Hematopoietic multipotent progenitor cell (in vitro differentiated cells): ENCODE measurements at places on chromosomes 1 and 21. TPM values are rescaled to one million over a fixed set of nuclear protein-coding genes. Genes with fewer than 3 reads are reported as not detected.

LEFTY2 gene
- 0.27 TPM for total RNA-seq

GRCh38 chr1:209157546-209158249, 425.8 kb upstream of the CAMK1G start:
- no peak for DNase-seq

UMODL1 gene
- 2.4 TPM for total RNA-seq

DNA sequence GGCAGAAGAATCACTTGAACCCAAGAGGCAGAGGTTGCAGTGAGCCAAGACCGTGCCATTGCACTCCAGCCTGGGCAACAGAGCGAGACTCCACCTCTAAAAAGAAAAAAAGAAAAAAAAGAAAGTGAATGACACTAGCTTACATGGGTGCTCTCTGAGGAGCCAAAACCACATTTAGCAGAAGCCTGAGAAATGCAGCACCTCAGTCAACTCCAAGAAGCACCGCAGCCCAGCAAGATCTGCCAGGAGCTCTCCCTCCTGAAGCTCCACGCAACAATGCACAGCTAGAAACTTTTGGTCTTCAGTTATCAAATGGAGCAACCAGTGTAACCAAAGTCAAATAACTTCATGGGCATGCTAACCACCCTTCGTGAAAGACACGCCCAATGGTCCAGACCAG, 229.1 kb downstream of the SETD4 start:
- DNase-seq: no peak

GRCh38 chr1:219699870-219700269, 87.0 kb upstream of the ZC3H11B start:
- DNase-seq: no peak

FAM72C gene
- not detected for total RNA-seq

DNA sequence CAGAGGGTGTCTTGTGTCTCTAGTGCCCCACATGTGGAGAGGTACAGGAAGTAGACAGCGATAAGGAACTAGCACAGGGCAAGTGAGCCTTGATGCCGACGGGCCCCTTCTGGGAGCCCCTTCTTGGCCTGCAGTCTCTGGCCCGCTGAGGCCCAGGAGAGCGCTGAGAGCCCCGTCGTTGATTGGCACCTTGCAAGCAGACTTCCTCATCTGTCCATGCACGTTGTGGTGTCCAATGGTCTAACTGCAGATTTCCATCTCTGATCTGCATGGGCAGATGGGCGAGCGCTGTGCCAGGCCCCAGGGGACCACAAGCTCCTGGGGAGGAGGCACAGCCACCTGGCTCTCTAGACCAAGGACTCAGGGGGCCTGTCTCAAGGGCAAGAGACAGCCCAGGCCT, 32.4 kb downstream of the PLEKHA6 start:
- peak; percentile 63 for DNase-seq

HCN3 gene
- 4.6 TPM for total RNA-seq

MSH4 gene
- total RNA-seq: 0.27 TPM

DNA sequence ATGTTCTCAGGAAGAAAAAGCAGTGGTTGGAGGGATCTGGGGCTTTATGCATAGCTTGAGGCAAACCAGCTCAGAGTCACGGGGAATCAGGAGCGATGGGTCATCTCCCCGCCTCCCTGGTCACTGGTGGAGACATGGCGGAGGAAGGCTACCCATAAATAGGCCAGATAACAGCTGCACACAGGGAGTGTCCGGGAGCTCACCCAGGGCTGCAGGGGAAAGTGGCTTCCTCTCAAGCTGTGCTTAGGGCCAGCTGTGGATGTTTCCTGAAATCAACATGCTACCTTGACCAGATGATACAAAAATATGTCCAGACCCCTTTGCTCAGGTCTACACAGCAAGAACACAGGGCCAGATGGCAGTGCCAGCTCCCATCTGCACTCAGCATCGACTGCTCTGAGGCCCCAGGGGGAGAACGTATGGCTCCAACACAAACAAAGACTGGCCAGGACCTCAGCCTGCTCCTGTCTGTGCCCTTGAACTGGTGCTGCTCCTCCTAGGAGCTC, 27.1 kb upstream of the RERE start:
- no peak for DNase-seq

DNA sequence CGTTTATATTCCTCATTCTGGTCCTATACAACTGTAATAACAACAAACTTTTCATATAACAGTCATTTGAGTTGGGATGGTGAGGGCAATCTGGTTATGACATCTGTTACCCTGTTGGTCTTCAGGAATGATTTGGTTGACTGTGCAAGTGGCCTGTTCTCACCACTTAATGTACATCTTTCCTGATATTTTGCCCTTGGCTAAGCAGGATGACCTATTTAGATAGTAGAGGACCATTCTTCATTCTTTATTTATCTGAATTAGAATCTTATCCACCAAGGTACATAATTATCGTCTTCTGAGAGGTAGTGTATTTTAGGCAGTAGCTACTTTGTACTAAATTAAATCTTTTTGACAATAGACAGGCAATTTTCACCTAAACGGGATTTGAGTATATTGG, 154.3 kb downstream of the DNM3 start:
- no peak for DNase-seq

- DNase-seq: no peak
These were observed 60.6 kb downstream of the DDAH1 start for GRCh38 chr1:85404408-85404807.

HOOK1 gene
- 1.3 TPM for total RNA-seq

REN gene
- total RNA-seq: 8.3 TPM

DNA sequence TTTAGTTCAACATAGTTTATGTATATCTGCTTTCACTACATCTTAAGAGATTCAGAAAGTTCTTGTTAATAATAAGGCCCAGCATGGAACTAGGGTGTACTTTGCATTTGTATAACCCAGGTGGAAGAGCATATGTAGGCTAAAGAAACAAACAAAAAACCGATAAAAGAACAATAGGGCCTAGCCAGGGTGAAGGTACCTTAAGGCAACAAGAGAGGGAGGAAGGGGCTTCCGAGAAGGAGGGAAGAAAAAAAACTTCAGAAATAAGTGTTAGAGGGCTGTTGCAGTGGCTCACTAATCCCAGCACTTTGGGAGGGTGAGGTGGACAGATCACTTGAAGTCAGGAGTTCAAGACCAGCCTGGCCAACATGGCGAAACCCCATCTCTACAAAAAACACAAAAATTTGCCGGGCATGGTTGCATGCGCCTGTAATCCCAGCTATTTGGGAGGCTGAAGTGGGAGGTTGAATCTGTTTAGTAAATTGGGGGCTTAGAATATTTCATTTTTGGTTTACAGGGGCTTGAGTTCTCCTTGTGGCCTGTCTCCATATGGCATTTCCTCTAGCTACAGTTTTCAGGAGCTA, 4.7 kb upstream of the SPATA45 start:
- DNase-seq: no peak

LSS gene
- 41.7 TPM for total RNA-seq
